ENCODE measurements at places on chromosomes 16 and 17.
A peak's percentile ranks its signal among the peaks of the same experiment; 100 is the strongest.

GRCh38 chr16:81817789-81818567 lies 38.9 kb downstream of the PLCG2 start:
- peak; percentile 94 for DNase-seq

DNA sequence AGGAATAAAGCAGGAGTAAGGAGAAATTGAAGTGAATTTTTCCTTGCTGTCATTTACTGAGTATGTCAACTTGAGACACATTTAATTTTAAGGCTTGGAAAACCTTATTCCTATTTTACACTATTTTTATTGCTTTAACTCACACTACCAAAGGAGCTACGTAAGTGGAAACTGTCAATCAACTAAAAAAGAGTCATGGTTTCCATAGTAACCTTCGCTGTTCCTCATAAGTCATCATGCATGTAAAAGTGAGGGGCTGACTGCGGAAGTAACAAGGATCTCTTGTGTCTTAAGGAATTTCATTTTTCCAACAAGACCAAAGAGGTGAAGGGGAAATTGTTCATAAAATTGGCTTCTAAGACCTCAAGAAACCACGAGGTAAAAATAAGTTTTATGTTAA lies 516.2 kb upstream of the CA10 start:
- no peak for DNase-seq

GRCh38 chr17:29359777-29360176 lies 30.4 kb upstream of the TAOK1 start:
- no peak for DNase-seq

DNA sequence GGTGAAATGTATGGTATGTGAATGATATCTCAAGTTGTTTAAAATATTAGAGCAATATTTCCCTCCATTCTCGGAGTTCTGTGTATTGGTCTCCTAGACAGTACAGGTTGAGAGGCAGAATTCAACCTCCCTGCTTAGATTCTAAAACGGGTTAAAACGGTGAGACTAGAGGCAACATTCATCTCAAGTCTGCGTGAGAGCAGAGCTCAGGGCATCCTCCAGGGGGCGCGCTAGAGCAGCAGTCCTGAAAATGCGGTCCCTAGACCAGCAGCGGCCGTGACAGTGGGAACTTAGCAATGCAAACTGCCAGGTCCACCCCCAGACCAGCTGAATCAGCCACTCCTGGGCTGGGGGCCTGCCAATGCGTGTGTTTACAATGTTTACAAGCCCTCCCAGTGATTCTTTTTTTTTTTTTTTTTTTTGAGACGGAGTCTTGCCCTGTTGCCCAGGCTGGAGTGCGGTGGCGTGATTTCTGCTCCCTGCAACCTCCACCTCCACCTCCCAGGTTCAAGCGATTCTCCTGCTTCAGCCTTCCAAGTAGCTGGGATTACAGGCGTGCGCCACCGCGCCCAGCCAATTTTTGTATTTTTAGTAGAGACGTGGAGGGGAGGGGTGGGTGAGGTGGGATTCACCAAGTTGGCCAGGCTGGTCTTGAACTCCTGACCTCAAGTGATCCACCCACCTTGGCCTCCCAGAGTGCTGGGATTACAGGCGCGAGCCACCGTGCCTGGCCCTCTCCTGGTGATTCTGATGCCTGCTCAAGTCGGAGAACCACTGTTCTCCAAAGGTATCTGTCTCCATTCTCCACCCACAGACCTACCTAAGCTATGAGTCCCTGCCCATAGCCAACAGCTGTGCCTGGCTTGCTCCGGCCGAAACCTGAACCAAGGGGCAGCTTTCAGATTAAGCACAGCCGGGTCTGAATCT lies 24.2 kb downstream of the KLHL36 start:
- peak; percentile 79 for DNase-seq

DNA sequence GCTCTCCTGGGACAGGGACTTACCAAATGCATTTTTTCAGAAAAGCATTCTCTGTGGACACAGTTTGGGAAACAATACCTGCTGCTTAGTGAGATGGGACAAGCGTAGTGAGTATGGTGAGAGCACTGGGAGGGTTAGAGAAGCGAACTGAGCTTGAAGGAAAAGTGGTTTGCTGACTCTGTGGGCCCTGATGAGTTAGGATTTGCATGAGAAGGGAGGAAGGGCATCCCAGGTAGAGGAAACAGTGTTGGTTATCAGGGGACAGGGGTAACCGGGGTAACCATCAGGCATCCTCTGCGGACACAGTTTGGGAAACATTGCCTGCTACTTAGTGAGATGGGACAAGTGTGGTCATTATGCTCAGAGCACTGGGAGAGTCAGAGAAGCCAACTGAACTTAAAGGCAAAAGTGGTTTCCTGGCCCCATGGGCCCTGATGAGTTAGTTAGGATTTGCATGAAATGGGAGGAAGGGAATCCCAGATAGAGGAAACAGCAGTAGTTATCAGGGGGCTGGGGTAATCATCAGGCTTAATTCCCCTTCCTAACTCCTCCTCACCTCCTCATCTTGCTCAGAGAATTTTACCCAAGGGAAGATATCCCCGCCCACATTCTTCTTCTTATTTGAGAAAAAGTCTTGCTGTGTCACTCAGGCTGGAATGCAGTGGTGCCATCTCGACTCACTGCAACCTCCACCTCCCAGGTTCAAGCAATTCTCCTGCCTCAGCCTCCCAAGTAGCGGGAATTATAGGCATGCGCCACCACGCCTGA lies 319.3 kb downstream of the RBFOX1 start:
- DNase-seq = no peak

- DNase-seq = no peak
Measured at GRCh38 chr17:81196505-81197408, 26.0 kb downstream of the CEP131 start.

DNA sequence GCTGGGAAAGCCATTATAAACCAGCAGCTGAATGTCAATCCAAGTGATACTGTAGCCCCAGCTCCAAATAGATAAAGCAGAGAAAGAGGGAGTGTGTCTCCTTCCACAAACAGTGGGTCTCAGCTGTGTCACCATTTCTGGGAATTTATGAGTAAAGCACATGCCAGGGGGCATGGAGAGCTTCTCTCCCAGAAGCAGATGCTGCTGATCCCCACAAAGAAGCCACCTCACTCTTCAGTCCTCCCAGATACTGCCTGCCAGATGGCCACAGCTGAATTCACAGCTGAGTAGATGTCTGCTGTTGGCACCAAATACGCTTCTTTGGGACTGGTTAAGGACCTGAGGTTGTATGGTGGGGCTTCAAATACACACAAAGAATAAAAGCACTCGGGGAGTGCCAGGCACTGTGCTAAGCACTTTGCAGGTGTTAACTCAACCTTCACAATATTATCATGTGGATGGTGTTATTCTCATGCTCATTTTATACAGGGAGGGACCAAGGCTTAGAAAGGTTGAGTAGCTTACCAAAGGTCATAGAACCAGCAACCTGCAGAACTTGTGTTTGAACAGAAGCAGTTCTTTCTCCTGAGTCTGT lies 298.3 kb downstream of the CDH11 start:
- no peak for DNase-seq
